T-helper 2 cell (primary cell): ENCODE measurements at places on chromosomes 5 and 9.

GRCh38 chr5:81848362-81848880 lies 97.5 kb upstream of the SSBP2 start:
- no peak for DNase-seq

- DNase-seq, result no peak
These were observed 71.2 kb upstream of the SPDL1 start for GRCh38 chr5:169512385-169512784.

DNA sequence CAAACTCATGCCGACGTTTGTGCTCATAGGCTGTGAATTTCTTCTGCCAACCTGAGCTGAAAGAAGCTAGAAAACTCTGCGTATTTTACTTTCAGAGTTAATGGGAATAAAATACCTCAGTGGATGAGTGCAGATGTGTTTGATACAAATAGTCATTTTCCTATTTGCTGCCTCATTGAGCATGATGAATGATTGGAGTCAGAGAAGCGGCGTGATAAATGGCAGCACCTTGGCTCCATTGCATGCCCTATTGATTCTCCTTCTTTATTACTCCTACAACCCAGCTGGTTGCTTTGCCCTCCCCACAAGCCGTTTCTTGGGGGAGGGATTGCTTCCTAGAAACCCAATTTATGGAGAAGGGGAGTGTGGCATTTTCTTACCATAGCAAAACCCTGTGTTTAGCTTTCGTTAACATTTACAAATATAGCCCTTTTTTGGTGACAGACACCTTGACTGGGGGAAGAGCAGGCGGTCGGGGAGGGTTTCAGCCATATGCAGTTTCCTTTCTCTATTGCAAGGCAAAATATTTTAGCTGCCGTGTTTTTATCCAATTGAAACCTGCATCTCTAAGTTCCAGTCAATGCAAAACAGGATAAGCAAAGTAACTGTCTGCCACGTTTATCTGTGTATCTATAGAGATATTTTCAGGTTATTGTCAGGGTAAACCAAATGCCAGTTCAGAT lies 93.1 kb upstream of the TBCA start:
- DNase-seq, result no peak

- DNase-seq, result peak; percentile 77
These were observed 87.1 kb downstream of the SEMA4D start for GRCh38 chr9:89410641-89411350.

DNA sequence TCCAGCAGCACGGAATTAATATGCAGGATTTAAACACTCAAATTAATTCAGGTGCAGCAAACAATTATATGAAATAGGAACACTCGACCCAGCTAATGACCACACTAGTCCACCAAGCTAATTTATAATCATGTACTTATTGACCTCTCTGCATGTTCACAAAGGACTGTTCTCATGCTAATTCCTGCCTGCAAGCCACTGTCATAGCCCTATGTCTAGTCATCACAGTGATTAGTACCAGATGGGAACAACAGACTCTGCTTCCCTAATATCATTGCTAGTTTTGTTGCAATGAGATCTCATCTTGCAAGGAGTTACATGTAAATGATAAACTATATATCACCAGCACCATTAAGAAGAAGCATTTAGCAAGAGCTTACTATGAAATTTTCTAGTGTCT lies 553.0 kb upstream of the GRAMD2B start:
- no peak for DNase-seq

DNA sequence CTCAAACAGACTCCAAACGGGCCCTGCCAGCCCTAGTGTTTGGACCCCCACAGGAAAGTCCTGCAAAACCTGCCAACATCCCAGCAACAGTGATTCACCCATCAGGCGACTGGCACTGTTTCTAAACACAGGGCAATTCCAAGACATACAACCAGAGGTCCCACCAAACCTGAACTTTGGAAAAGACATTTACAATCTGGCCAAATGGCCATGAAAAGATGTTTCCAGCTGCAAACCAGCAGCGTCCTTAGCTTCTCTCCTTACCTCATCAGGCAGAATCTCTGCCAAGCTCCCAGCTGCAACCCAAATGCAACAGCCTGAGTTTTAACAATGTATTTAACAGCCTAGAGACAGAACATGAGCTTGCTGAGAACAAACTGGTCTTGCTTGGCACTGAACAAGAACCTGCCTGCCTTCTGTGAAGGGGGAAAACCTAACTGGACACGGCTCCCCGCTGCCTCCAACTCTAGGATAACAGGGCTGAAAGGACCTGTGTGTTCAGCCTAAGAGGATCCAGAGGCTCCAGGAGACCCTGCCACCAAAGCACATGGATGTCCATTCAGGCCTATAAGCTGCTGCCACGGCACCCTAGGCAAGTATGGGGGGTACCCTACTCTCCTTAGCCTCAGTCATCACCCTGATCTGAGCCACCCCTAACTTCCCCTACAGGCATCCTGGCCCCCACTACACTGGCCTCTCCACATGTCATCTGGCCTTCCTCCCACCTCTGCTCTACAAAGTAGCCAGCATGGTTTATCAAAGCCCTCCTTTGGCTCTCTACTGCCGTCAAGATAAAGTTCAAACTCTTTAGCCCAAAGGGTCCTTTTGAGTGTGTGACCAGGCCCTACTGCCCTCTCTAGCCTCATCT lies 5.6 kb downstream of the P4HA2 start:
- no peak for DNase-seq

GRCh38 chr5:125659316-125660023 lies 763.7 kb upstream of the GRAMD2B start:
- DNase-seq, result no peak

DNA sequence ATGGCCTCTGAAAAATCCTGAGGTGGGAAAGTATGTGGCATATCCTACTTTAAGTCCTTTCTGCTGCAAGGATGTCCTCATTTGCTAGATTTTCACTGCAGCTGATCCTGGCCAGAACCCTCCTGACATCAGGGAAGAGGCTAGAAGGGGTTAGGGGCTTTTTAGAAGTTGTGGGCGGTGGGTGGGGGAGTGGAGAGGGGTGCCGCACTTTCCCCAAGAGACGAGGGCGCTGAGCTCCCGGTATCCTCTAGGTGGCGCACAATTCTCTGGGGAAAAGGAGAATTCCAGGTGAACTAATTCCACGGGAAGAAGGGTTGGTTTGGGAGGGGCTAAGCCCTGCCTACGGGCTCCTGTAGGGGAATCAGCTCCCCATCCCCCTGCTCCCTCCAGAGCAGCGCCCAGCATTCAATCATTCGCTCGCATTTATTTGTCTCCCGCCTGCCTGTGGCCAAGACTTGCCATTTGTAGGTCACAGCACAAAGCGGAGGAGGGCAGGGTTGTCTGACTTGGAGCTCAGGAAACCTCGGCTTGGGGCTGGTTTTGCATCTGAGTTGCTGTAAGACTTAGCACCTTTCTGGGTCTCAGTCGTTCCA lies 42.9 kb upstream of the HAND1 start:
- DNase-seq, result no peak

DNA sequence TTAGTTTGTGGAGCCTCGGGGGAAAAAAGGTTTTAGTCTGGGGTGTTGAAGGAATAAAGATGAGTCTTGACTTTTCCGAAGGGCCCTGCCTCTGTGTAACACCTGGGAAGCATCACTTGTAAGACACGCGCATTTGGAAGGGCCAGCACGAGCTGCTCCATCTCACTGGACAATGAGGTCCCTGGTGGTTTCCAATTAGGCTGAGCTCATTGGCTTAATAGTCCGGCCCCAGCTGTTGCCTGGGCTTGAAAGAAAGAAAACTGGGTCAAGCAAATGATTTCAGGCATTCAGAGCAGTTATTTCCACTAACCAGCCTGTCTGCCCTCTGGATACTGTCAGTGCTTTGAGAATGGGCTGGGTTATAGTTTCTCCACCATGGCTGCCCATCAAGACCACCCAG lies 64.5 kb downstream of the NSUN2 start:
- DNase-seq, result no peak

GRCh38 chr5:149780043-149780737 lies 50.1 kb downstream of the PPARGC1B start:
- DNase-seq, result no peak

DNA sequence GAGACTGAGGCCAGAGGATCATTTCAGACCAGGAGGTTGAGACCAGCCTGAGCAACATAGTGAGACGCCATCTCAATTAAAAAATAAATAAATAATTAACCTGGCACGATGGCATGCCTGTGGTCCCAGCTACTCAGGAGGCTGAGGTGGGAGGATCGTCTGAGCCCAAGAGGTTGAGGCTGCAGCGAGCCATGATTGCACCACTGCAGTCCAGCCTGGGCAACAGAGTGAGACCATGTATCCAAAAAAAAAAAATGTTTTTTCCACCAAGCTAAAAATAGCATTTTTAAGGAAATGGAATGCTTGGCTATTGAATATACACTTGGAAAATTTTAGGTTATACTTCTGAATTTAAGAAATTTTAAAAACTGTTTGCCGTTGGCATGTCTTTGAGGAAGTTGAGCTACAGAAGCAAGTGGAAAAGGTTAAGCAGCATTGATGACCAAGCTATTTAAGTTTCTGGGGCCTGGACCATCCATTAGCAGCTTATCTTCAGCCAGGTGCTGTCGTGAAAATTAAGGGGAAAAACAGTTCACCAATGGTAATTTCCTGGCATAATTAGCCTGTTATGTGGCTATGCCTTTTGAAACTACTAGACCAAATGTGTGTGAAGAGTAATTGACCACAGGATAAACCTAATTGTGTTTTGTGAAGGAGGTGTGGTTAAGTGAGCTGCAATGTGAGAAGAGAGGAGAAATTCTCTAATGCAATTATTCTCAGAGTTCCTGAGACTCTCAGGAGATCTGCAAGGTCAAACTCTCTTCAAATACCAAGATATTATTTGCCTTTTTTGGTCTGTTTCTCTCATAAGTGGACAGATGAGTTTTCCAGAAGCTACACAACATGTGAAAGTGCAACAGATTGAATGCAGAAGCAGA lies 21.0 kb downstream of the F2R start:
- DNase-seq, result peak; percentile 69

- DNase-seq, result no peak
These were observed 542.1 kb downstream of the BNC2 start for GRCh38 chr9:16328349-16328748.

- DNase-seq, result no peak
These were observed 11.0 kb downstream of the FABP6 start for GRCh38 chr5:160240350-160240749.

GRCh38 chr9:76255781-76256455 lies 138.3 kb downstream of the RFK start:
- DNase-seq, result no peak

DNA sequence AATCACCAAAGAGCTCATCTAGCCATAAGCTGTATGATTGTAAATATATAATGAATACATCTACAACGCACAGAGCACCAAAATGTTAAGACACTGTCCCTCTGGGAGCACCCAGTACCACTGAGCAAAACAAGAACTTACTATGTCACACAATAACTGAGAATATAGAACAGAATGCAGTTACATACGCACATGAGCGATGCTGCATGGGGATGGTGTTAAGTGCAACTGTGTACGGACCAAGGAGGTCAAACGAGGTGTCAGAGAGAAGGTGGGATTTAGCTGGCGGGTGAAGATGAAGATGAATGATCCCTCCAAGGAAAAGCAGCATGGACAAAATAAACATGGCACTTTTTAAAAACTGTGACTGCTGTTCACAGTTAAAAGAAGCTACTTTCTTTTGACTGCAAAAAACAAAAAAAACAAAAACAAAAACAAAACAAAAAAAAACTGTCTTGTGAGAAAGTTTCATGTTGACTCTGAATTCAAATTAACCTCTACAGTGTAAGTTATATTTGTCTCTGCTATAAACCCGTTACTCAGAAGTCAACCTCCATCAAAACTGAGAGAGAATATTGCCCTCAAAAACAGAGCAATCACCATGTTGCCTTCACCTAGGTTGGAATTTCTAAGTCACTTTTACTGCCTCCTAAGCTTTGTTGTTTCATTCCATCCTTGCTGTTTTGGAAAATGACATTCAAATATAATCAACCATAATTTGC lies 169.6 kb upstream of the GNA14 start:
- no peak for DNase-seq

GRCh38 chr9:129486756-129487657 lies 133.9 kb downstream of the C9orf50 start:
- DNase-seq, result no peak

- no peak for DNase-seq
These were observed 80.3 kb downstream of the S1PR3 start for GRCh38 chr9:89071591-89071990.

GRCh38 chr5:111127453-111128195 lies 35.5 kb downstream of the WDR36 start:
- DNase-seq, result no peak

DNA sequence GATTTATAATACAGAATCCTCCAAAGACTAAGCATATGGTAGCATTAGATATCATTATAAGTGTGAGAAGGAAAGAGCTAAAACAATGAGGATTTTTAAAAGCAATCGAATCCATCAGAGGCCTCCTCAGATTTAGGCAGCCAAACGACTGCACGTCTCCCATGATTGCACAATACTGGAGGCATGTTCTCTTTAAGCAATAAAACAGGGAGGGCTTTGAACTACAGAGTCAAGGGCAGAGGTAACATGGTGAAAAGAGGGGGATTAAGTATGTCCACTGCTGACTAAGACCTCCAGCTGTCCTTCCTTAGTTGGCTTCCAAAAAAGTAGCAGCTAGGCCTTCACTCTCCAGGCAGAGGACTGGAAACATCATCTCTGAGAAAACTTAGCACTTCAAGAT lies 298.7 kb upstream of the RGMB start:
- DNase-seq, result no peak

- DNase-seq, result peak; percentile 49
These were observed 96.5 kb downstream of the ARHGAP26 start for GRCh38 chr5:142866563-142867275.

GRCh38 chr9:131677444-131678180 lies 62.3 kb downstream of the RAPGEF1 start:
- DNase-seq, result peak; percentile 74

DNA sequence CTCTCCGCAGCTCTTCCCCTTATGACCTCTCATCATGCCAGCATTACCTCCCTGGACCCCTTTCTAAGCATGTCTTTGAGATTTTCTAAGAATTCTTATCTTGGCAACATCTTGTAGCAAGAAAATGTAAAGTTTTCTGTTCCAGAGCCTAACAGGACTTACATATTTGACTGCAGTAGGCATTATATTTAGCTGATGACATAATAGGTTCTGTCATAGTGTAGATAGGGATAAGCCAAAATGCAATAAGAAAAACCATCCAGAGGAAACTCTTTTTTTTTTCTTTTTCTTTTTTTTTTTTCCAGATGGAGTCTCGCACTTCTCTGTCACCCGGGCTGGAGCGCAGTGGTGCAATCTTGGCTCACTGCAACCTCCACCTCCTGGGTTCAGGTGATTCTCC lies 20.7 kb upstream of the IL13 start:
- no peak for DNase-seq

GRCh38 chr5:117161718-117162335 lies 587.2 kb upstream of the SEMA6A start:
- DNase-seq, result no peak

GRCh38 chr9:114289106-114289505 lies 33.8 kb upstream of the ORM1 start:
- no peak for DNase-seq
